ENCODE measurements at places on chromosomes 2 and 18.

DNA sequence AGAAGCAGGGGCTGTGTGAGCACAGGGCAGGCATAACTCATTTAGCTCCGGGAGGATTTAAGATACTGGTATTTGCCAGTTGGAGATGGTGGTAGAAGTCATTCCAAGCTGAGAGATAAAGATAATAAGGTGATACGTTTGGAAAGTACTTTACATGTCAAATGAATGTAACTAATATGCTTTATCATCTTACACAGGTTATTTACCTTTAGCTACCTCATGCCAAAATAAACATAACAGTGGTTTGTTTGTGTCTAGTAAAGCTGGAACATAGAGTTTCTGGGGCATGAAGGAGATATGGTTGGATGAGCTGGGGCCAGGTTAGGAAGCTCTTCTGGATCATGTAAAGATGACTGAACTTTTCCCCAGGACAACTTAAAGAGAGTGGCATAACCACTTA lies 126.9 kb upstream of the PIK3C3 start:
- no peak for DNase-seq

DNA sequence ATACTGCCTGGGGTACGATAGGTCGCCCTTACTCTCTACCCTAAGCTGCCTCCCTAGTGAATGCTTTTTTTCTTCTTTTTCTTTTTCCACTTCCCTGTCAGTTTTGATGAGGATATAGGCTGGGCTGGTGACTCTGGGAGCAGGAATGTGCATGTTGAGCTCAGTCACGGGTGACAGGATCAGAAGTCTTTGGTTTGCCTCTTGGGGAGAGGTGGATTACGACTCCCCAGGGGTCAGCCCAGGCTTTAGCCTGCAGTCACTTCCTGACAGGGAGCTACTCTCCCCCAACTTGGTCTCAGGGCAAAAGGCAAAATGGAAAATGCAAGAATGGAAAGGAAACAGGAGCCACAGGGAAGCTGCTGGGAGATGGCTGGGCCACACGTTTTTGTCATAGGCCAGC lies 57.3 kb downstream of the THNSL2 start:
- no peak for DNase-seq

DNA sequence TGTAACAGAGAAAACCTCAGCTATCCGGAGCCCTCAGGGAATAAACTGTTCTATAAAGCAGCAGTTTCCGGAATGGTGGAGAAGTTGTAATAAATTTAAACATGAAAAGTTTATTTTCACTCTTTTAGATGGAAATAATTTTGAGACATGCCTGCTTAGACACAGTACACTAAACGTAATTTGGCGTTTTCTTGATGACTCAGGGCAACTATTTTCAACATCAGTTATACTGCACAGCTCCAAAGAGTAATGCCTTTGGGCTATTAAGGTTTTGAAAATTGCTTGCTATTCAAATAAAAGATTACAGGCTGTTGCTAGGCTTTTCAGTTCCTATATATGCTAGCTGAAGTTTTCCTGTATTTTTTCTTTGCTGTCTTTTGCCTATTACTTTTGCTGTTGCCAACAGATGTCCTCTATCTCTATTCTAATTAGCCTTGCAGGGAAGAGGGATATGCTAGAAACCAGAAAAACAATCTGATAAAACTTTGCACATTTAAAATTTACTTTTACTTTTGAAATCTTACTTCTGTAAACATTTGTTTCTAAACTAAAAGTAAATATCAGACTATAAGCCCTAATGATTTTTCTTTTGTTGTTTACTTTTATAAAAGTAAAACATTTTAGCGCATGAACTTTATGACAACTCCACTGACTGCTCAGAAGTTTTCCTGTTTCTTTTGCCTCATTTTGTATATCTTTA lies 113.4 kb upstream of the WDSUB1 start:
- DNase-seq, result no peak

- DNase-seq, result no peak
Measured at GRCh38 chr18:2641638-2642037, 13.9 kb upstream of the SMCHD1 start.

- no peak for DNase-seq
Measured at GRCh38 chr2:98937906-98938305, 1.9 kb upstream of the CRACDL start.

GRCh38 chr2:78992807-78993517 lies 32.5 kb upstream of the REG3G start:
- DNase-seq, result no peak

- no peak for DNase-seq
Measured at GRCh38 chr18:31581498-31582197, 10.0 kb upstream of the TTR start.

DNA sequence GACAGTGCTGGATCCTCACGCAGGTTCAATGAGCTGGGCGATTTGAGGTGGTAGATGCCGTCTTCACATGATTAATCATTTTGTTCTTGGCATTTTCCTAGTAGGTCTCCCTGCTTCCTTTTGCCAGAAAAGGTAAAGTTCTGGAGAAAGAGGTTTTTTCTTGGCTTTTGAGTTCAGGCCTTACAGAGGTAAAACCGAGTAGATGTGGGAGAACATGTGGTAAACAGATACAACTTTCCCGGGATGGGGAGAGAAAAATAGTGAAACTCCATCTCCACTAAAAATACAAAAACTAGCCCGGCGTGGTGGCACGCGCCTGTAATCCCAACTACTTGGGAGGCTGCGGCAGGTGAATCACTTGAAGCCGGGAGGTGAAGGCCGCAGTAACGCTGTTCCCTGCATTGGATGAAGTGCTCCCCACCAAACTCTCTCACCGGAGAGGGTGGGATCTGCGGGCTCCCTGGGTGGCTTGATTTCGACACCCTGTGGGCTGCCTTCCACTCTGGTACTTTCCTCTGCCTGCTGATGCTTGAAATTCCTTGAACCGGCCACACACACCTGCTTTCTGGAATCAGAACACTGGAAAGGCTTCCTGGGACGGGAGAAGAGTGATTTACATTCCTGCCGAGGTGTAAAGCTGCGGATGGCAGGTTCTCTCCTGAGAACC lies 88.8 kb downstream of the ACTR3 start:
- no peak for DNase-seq

DNA sequence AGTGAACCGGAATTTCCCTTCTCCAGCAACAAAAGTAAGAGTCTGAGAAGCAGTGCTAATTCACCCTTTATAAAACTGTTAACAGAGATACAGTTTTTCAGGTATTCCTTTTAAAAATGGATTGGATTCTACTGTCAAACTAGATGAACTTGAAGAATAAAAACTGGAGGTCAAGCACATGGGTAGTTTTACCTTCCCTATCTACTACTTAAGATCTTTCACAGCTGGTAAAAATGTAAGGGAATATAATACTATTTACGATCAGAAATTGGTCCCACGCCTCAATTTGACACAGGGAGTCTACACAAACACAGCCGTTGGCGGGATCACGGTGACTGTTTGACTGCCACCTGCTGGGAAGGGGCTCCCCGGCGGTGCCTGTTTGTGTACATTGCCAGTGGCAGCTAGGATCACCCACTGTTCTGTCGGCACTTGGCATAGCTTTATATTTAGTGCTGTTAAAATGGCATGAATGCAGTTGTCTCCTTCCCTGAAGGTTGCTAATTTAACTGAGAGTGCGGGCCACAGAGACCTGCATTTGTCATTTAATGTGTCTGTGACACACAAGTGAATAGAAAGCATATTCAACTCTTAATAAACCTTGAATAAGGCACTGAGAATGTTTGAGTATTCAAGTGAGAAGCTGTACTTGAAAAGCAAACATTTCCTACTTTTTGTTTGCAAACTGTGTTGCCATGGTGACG lies 59.5 kb downstream of the ABCG8 start:
- DNase-seq, result no peak

GRCh38 chr2:223950448-223951347 lies 5.6 kb upstream of the WDFY1 start:
- DNase-seq, result no peak

- no peak for DNase-seq
Measured at GRCh38 chr2:193326296-193326695, 1131.6 kb upstream of the TMEFF2 start.

GRCh38 chr2:112793449-112793978 lies 9.2 kb upstream of the IL1A start:
- DNase-seq, result no peak

DNA sequence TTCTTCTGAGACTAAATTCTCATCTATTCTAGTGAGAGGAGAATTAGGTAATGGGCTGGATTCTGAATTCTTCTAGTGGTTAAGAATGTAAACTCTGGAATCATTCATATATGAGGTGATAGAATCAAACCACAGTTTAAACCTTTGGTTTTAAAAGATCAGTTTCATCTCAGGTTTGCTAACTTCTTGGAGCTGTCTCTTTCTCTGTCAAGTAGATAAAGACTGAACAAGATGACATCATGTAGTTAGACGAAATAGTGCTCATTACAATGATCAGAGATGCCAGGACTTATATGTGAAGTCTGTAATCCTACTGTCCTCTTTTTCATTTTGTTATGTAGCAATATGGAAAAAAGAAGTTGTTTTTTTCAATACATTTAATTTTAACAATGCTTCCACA lies 4.9 kb downstream of the CEBPZOS start:
- DNase-seq, result no peak

Measured in activated naive CD8-positive, alpha-beta T cell treated with anti-CD3 and anti-CD28 coated beads for 36 hours (primary cell).